T-helper 2 cell treated with Interferon-gamma antibody and Interleukin-4, amounts not matched to agents 5 μg/mL and 100 μg/mL, for 36 hours (primary cell): ENCODE measurements at places on chromosomes 13 and 19.

DNA sequence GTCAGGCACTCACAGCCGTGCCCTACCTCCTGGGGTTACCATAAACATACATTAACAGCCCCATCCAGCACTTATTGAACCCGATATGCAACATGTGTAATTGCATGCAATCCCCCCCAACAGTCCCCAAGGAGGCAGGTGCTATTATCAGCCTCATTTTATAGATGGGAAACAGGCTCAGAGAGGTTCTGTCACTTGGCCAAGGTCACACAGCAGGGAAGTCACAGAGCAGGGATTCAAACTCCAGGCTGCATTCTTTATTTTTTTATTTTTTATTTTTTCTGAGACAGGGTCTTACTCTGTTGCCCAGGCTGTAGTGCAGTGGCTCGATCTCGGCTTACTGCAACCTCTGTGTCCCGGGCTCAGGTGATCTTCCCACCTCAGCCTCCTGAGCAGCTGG, 38.4 kb upstream of the TNFAIP8L1 start:
- DNase-seq = no peak

DNA sequence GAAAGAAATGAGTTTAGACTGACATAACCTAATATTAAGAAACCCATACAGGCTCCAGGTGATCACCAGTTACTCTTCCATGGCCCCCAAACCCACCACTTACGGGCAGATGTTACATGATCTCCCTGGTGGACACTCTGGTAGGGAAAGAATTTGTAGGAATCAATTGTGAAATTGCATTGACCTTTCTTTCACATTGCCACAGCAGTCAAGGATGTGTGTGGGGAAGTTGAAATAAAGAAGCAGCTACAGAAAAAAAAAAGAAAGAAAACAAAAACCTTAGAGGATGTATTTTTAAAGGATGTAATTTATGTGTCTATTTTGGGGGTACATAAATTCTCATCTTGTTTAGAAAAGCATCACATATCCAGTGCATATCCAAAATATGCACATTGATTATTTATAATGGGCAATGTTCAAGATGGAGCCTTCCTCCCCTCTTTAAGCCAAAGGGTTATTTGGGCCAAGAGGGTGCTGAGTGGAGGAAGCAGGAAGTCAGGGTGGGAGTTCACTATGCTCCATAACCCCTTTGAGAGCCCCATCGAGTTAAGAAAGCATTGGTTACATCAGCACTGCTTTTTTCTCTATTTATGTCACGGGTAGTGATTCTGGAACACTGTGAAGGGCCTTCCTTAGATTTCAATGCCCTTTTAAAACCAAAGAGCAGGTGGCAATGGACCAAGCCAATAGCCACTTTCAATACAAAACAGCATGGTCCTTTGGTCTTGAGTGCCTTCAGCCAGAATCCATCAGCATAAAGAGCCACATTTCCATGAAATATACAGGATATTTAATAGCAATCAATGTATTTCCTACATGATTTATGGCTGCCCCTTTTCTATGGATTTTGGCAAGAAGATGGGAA, 169.6 kb downstream of the LACC1 start:
- DNase-seq = no peak

DNA sequence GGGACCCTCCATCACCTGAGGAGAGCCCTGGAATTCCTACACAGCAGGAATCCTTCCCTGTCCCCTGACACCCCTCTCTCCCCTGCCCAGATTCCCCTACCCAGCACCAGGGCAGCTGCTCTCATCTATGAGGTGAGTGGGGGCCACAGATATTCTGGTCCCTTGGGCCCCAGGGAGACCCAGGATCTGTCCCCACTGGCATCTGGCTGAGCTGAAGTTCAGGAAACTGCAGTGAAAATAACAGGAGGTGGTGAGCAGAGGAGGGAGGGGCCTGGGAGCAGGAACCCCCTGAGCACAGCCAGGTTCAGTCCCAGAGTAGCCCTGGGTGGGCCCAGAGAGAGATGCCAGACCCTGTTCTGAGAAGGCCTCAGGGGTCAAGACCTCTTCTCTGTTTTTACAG, 10.1 kb downstream of the CEACAM21 start:
- no peak for DNase-seq

- no peak for DNase-seq
Observed at GRCh38 chr19:49932041-49932451, 2.7 kb upstream of the NUP62 start.

DNA sequence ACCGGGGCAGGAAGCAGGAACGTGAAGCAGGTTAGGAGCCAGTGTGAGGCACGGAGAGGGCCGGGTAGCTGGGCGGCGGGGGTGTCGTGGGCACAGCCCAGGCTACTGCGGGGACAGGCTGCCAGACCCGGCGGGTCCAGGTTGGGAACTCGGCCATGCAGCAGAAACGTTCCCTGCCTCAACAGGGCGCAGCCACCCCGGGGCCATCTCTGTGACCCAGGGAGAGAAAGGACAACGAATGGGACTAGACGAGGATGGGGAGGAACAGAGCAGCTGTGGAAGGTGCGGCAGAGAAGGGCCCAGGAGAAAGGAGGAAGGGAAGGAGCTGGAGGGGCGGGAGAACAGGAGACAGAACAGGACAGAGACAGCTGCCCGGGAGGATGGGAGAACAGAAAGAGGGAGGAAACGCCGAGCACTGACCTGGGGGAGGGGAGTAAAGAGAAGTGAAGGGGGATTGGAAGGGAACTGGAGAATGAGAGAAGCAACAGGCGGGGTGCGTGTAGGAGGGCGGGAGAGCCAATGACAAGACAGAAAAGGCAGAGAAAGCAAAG, 12.9 kb upstream of the GARIN5A start:
- no peak for DNase-seq

GRCh38 chr19:29815231-29815630, 3.4 kb downstream of the CCNE1 start:
- DNase-seq = no peak

GRCh38 chr19:14400951-14401431, 18.1 kb downstream of the DDX39A start:
- no peak for DNase-seq

GRCh38 chr13:60134376-60134775, 29.4 kb downstream of the DIAPH3 start:
- DNase-seq = peak; percentile 21

- DNase-seq = no peak
Observed at GRCh38 chr13:100197591-100198365, 108.9 kb downstream of the PCCA start.

- DNase-seq = no peak
Observed at GRCh38 chr13:80157261-80157932, 183.5 kb downstream of the SPRY2 start.

GRCh38 chr13:66795636-66796035, 434.5 kb downstream of the PCDH9 start:
- DNase-seq = no peak

DNA sequence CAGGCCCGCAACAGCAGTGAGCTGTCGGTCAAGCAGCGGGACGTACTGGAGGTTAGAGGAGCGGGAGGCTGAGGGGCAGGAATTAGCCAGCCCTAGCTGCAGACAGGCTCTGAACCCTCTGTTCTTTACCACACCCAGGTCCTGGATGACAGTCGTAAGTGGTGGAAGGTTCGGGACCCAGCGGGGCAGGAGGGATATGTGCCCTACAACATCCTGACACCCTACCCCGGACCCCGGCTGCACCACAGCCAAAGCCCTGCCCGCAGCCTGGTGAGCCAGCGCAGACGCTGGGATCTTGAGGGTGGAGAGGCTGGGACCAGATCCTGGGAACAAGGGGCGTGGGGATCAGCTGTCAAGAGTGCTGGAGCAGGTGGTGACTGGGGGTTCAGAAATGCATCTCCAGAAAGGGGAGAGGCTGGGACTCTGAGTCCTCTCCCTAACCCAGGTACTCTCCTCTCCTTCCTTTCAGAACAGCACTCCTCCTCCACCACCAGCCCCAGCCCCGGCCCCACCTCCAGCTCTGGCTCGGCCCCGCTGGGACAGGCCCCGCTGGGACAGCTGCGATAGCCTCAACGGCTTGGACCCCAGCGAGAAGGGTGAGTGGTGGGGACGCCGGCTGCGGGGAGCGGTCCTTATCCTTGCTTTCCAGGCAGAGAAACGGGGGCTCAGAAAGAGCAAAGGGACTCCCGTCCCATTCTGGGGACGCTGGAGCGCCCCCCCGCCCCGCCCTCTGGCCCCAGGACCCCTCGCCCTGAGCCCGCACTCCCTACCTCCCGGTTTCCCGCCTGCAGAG, 10.4 kb downstream of the EPS8L1 start:
- no peak for DNase-seq

- no peak for DNase-seq
Observed at GRCh38 chr13:37918116-37918714, 48.6 kb upstream of the TRPC4 start.

GRCh38 chr19:45103508-45104319, 10.7 kb downstream of the PPP1R37 start:
- no peak for DNase-seq
